ENCODE measurements at places on chromosomes 16 and 17.

DNA sequence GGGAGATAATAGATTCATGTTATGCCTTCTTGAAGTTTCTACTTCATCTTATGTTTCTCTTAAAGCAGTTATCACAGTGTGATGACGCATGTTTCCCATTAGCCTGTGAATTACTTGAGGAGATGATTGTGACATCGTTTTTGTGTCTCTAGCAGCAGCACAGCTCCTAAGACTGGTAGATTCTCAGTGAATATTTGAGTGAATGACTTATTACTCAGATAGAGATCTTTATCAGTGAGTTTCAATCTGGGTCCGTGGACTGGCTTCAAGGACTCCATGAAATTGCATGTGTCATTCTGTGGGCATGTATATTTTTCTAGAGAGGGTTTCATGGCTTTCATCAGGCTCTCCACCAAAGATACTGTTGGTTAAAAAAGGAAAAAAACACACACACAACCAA lies 29.9 kb downstream of the YPEL2 start:
- DNase-seq = no peak

GRCh38 chr17:55167024-55167725 lies 97.6 kb upstream of the HLF start:
- DNase-seq = no peak

DNA sequence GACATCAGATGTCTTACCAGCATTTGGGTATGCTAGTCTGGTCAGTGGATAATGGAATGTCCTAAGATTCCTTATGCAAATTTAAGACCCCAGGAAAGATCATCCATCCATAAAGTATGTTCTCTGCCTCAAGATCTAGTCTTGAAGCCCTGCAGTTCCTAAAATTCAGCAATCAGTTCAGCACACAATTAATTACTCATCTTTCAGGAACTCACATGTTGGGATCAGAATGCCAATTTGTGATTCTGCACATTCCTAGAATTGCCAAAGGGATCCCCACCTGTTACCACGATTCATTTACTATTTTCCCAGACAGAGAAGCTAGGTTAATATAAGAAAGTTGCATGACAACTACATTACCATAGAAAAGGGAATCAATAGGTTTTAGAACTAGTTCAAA lies 3.2 kb downstream of the OR2C1 start:
- no peak for DNase-seq

DNA sequence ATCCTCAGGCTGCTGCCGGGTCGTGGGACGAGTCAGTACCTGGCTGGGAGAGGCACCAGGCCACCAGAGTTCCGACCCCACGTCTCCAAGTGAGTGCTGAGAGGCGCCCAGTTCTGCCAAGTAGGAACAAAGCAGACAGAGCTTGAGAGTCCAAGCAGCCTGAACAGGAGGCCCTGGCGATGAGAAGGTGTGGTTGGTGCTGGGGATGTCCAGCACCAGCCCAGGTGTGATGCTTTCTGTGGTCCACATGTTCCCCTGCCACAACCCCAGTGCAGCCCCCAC lies 10.8 kb downstream of the TAX1BP3 start:
- DNase-seq = no peak

- DNase-seq = no peak
Observed at GRCh38 chr16:88380619-88381018, 2.1 kb upstream of the ZNF469 start.

DNA sequence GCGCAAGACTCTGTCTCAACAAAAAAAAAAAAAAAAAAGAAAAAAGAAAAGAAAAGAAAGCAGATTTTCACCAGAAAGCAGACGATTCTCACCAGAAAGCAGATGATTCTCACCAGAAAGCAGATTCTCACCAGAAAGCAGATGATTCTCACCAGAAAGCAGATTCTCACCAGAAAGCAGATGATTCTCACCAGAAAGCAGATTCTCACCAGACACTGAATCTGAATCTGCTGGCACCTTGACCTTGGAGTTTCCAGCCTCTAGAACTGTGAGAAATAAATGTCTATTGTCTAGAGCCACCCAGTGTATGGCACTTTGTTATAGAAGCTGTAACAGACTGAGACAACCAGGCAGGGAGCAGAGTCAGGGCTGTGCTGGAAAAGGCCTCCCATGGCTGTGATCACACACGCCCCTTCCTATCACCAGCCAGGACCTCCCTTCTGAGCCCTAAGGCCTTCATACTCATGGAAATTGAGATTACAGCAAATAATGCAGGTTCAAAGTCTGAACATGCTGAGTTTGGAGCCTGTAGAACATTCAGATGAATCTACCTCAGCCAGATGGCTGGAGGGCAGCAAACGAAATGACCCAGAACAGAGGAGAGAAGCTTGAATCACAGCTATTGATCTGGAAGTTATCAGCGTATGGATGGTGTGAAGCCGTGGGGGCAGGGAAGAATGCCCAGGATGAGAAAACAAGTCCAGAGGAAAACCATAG lies 309.3 kb downstream of the SLC39A11 start:
- DNase-seq = no peak

DNA sequence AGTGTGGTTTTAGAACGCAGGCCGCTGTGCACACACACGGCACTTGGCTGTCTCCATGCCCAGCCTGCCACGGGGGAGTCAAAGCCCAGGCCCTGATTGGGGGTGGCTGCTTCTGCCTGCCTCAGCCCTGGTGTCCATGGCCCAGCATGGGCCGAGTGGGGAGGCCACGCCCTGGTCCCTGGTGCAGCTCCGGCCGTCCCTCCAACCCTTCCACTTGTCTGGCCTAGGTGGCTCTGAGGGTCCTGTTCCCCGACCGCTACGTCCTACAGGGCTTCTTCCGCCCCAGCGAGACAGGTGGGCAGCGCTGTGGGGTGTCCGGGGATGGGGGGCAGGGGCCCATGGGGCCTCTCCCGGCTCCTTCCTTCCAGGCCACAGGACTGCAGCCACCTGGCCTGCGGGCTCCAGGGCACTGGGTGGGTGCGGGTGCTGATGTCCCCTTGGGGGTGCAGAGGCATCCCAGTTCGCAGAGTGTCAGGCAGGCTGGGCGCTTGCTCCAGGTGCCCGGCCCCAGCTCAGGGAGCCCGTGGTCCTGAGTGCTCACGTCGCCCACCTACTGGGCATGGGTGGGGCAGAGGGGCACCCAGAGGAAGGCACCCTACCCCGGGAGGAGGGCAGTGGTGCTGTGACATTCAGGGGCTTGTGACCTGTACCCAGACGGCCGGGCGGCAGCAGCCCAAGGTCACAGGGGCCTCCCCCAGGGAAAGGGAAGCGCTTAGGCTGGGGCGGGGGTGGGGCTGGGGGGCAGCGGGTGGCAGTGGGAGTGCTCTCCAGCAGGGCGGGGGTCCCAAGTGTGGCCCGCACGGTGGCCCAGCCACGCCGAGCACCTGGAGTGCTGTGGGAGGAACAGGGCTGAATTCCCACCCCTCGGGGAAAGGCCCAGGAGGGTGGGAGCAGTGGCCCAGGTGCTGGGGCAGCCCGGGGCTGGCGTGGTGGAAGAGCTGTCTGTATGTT lies 11.8 kb downstream of the CENPX start:
- no peak for DNase-seq

DNA sequence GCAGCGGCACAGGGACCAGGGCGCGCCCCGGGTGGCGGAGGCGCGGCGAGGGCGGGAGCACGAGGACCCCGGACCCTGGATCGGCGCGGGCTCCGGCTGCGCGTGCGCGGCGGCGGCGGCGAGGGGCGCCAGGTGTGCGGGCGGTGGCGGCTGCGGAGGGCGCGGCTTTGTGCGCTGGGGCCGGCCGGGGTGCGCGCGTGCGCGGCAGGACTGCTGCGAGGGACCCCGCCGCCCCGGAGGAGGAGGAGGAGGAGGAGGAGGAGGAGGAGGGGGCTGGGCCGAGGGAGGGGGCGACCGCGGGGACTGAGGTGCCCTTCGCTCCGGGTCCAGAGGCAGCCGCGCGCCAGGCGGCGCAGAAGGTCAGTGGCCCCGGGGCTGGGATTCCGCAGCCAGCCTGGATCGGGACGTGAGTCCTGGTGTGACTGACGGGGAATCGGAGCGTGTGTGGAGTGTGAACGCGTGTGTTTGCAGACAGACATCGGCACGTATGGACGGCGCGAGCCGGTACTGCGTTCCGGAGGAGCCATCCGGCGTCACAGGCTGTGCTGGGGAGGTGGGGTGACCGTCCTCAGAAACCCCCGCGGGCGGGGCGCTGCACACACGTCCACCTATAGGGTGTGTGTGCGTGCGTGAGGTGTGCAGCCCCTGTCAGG lies 19.5 kb upstream of the RAP1GAP2 start:
- DNase-seq = no peak

GRCh38 chr16:10539236-10539635 lies 41.2 kb downstream of the EMP2 start:
- DNase-seq = no peak

DNA sequence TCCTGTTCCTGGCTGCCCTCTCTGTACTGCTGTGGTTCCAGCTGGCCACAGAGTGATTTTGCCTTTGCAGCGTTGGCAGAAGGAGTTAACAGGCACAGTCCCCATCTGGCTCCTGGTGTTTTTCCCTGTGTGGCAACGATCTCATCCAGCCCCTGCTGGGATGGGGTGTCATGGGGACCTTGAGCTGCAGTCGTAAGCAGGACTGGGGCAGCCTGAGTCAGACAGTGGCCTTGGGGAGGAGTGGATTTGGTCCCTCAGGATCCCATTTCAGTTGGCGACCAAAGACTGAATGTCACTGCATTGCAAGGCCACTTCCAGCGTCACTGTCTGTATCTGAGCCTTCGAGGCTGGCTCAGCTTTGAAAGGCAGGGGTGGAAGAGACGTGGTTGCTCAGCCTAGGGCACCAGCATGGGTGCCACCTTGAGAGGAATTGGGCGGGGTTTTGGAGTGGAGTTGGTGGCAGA lies 11.9 kb downstream of the TMEM94 start:
- DNase-seq = no peak

- DNase-seq = no peak
Observed at GRCh38 chr16:66457888-66458287, 30.8 kb downstream of the BEAN1 start.

DNA sequence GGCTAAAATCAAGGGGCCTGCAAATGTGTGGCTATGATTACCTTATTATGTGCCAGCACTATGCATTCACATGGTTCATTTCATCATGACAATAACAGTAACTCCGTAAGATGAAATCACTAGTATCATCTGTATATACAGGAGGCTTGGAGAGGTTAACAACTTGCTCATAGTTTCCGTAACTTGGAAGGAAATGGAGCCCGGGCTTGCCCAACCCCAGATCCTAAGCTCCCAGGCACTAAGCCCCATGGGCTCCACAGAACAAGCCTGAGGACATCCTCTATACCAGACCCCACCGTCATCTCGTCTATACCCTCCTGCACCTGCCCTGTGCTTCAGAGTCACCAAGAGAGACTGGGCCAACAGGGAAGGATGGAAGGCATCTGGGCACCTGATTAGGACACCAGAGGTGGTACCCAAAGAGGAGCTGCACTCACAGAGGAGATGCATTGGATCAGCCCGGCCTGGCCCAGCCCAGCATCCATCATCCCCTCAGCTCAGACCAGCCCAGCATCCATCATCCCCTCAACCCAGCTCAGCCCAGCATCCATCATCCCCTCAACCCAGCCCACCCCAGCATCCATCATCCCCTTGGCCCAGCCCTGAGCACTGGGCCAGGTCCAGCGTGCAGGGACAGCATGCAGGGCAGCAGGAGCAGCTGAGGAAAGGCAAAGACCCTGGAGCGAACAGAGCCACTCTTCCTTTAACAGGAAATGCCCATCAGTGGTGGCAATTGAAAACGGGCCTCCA lies 28.5 kb downstream of the NSMCE1 start:
- no peak for DNase-seq

DNA sequence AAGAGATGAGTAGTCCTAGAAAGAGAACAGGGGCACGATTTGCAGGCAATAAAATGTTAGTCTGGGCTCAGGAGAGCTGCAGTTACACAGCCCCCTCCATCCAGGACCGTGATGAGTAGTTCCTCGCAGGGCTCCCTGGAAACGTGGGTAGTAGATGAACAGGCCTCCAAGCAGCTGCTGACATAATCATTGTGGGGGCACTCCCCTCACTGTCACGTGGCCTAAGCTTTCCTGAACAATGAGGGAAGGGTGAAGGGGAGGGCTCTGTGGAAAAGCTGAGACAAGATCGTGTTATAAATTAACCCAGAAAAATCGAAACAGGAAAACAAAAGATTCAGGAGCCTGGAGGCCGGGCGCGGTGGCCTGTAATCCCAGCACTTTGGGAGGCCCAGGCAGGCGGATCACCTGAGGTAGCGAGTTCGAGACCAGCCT lies 1.3 kb upstream of the PER1 start:
- DNase-seq = no peak

DNA sequence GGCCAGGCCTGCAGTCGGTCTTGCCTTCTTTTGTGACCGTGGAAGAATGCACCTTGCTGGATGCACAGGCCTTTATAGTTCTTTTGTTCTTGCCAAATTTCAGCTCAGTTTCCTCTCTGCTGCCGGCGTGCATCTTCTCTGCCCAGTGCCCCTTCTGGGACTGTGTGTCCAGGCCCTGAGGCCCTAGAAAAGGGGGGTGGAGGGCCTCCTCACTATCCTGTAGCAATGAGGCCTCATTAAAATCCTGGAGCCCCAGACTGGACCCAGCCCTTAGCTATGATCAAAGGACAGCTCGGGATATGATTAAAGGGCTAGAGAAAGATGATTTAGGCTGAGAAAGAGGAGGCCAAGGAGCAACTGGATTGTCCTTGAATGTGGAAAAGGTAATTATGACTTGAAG lies 229.8 kb downstream of the SEC14L1 start:
- no peak for DNase-seq

- no peak for DNase-seq
Observed at GRCh38 chr17:51692917-51693316, 432.6 kb downstream of the UTP18 start.

DNA sequence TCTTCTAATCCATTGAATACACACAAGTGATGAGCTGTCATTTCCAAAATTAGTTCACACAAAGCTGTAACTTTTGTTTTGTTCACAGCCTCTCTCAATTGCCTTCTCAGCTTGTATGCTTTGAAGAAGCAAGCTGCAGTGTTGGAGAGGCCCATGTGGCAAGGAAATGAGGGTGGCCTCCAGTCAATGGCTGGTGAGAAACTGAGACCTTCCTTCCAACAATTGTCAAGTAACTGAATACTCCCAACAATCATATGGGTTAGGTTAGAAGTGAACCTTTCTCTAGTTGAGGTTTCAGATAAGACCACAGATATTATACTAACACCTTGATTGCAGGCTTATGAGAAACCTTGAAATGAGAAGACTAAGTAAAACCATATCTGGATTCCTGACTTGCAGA lies 82.4 kb upstream of the SOX9 start:
- no peak for DNase-seq

- DNase-seq = no peak
Observed at GRCh38 chr17:80294210-80294609, 33.6 kb downstream of the RNF213 start.

DNA sequence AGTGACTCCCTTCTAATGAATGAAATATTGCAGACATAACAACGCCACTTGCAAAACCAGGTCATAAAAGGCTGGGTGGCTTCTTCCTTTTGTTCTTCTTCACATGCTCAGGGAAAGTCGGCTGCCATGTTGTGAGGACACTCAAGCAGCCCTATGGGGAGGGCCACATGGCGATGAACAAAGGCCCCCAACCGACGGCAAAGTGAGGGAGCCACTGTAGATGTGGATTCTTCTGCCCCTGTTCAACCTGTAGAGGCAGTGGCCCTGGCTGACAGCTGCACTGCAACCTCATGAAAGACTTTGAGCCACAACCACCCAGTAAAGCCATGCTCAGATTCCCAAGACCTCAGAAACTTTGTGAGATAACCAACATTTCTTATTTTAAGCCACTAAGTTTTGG lies 203.5 kb upstream of the TNRC6C start:
- no peak for DNase-seq

GRCh38 chr16:68764862-68765261 lies 27.8 kb downstream of the CDH1 start:
- DNase-seq = no peak

GRCh38 chr17:63341276-63341675 lies 104.8 kb downstream of the CYB561 start:
- no peak for DNase-seq
